IPS DF 6.9 (cell line): ENCODE measurements at places on chromosomes 2 and 18.

GRCh38 chr2:110871637-110872036, 139.3 kb downstream of the ACOXL start:
- no peak for DNase-seq

DNA sequence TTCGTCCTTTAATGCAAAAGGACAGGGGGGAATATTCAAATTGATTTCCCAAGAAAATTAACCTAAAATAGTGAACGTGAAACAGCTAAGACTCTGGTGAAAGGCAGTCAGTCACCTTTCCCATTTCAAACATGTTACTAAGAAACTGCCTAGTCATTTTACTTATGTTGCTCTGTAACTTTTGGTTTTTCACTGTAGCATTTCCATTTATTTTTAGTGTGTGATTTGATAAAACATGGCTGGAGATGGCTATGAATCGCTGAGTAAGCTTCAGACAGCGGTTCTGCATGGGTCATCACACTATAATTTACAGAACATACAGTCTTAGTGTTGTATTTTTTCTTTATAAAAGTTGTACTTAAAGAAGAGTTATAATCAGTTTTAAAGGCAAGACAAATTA, 16.0 kb upstream of the KIDINS220 start:
- no peak for DNase-seq

DNA sequence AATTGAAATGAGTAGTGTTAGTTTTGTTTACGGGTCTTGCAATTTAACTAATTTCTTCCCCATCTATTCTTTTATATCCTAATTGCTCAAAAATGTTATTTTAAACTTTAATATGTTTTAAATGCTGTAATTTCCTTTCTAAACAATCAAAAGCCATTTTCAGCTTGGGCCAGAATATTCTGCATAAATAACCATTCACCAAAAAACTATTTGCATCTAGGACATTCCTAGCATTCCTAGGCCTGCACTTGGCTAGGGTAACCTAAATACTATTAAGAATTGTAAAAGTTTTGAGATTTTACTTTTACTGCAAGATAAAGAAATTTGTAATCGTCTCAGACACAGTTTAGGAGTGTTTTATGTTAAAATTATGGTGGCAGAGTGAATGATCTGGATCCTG, 7.8 kb upstream of the ETAA1 start:
- no peak for DNase-seq

GRCh38 chr2:29213888-29214291, 98.7 kb downstream of the CLIP4 start:
- DNase-seq = no peak

DNA sequence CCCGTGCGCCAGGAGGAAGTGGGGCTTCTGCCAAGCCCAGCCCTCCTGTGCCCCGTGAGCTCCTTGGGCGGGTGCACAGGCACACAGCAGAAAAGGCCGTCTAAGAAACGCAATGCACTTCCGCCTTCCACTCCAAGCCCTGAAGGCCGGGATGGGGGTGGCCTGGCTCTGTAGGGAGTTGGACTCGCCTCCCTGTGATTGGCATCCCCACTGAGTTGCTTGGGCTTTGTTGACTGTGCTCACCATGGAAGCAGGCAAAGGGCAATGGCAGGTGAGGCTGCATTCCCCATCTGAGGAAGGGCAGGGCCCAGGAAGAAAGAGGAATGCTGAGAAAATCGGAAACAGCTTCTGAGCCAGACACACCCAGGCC, 66.8 kb downstream of the CRACDL start:
- DNase-seq = no peak

DNA sequence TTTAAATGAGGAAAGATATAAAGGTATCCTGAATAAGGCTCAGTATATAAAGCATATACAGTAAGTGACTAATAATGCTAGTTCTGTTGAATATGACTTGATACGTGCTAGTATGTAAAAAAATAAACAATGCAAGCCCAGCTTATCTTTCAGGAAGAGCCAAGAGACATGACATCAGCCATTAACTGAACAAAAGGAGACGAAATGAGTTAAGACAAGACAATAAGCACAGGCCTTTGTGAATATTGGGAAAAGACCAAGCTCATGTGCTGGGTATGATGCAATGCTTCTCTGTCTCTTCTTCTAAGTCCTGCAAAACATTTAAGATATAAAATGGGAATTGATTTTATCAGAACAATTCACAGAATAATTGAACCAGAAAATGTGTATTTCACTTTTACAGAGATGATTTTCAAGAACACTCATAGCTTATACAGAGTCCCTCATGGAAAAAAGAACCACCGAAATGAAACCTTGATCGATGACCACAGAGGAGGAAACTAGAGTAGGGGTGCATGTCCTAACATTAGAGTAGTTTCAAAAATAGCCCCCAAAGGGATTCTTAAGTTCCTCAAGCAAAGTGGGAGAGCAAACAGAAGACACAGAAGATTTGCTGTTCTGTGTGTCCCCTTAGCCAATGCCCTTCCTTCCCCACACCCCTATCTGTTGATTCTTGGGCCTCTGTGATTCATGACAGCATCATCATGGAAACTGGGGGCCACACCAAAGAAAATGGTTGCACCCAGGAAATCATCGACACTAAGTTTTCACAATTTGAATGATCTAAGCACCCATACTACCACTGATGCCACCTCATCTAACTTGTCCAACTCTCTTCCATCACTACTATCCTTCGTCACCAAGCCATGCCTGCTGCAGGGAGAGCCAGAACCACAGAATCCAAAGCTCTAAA, 68.0 kb upstream of the CRIM1 start:
- DNase-seq = no peak

DNA sequence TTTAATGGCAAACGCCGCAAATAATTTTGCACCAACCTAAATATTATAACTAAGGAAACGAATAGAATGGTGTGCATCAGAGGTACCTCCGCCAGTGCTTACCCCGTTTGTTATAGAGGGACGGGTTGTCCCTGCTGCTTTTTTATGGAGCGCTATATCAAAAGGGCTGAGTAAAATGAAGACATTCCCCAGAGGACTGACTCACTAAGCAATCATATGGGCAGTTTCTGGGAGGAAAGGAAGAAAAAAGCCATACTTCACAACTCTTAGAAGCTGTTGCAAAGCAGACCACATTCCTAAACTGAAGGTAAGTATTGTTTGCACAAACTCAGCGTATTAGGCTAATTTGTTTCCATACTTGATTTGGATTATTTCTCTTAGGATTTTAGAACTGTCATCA, 12.9 kb downstream of the ID2 start:
- DNase-seq = no peak

DNA sequence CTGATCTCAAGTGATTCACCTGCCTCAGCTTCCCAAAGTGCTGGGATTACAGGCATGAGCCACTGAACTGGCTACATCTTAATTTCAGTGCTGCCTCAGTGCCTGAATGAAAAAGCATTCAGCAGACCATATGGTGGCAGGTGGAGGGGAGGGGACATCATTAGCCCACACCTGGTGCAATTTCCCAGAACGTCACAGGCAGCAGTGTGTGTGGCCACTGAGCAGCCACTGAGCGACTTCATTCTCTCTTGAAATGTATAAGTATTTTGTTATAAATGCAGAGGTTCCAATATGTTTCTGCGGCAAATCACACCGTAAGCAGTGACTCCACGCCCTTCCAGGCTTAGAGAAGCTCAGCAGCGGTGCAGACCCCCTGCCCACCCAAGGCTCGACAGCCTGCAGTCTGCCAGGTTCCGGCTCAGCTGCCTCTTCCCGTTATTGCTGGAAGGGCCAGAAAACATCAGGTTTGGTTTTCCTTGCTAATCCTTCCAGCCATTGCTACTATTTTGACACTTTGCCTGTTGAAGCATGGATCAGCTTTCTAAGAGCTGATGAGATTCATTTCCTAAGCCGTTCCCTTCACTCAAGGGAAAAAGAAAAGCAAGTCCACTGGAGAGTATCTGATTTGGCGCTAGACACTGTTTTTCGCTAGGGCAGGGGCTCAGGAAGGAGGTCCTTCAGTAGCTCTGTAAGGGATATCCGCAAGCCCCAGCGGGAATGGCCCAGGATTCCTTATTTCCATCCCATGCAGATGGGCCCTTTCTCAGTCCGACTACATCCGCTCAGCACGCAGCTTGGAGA, 250.7 kb downstream of the VAPA start:
- no peak for DNase-seq

DNA sequence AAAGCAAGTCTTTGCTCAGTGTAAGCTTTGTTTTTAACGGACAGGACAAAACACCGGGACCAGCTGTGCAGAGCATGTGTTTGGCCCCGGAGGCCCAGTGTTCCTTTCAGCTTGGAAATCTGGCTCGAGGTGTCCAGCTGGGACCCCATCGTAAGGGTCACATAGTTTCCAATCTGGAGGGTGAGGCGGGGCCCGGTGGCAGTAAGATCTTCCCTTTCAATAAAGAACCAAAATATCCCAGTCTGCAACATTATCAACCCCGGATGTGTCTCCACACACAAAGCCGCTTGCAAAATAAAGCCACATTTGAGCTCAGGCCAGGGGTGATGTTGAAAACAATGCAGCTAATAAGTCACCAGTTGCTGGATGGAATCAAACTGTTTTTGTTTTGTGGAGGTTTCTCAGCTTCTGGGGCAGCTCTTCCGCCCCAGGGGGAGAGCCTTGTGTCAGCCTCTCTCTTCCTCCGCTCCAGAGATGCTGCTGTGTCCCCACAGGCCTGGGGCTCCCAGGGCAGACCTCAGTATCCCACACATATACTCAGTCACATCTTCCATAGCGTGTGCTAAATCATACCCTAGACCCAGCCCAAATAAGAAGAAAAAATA, 138.6 kb upstream of the GLI2 start:
- no peak for DNase-seq

- DNase-seq = no peak
These were observed 37.3 kb downstream of the RHBDD1 start for GRCh38 chr2:226873051-226873620.

DNA sequence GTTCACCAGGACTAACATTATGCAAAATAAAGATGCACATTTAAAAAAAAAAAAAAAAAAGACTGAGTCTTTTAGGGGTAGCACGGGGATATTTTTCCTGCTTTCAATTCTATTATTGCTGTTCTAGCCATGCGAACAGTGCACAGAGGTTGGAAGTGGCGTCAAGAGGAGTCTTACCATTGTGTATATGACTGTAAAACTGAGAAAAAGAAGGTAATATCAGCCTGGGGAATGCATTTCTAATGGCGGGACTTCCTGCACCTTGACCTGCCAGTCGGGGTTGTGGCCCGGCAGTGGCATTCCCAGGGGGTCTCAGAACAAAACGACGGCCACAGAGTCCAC, 48.5 kb upstream of the ATP6V1B1 start:
- no peak for DNase-seq

GRCh38 chr2:153404792-153405191, 73.8 kb downstream of the RPRM start:
- no peak for DNase-seq

DNA sequence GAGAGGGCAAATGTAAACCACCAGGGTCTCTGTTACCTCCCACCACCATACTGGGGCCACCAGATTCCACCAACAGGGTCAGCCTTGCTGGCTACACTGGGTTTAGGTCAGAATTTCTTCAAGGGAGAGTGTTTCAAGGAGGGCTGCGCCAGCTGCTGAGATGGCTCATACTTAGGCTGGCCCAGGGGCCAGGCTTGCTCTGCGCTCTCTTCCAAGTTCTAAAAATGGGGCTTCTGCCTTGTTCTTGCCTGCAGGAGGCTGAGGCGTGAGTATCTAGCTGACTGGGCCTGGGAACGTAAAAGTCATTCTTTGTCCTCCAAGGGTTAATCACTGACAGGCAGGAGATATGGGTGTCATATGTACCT, 28.1 kb downstream of the MRPL33 start:
- no peak for DNase-seq

- no peak for DNase-seq
These were observed 143.5 kb downstream of the SH3RF3 start for GRCh38 chr2:109272461-109272860.

- no peak for DNase-seq
These were observed 104.4 kb downstream of the RDH14 start for GRCh38 chr2:18456026-18456425.

DNA sequence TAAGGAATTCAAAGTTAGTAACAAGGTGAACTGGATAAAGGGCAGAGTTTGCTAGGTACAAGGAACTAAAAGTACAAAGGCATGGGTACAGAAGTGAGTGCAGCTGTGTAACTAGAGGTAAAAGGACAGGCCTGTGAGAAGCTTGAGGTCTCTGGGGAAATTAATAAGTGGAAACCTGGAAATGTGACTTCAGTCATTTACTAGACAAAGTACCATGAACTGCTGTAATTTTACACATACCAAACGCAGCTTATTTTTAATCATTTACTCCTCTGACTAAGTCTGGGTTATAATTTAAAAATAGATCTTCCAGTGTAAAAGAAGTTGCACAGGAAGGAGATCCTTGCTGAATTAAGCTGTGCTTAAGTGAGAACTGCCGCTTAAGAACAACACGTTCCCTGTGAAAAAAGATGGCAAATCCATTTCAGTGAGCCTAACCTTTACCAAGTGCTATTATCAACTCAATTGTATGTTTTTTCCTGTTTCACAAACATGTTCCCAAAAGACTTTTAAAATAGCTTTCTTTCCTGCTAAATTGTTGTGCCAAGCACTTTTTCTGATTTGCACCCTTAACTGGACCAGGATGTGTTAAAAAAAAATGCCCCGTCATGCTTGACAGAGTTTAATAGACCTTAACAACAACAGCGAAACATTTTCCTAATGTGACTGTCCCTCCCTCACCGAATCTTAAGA, 44.3 kb downstream of the CALCRL start:
- DNase-seq = no peak

DNA sequence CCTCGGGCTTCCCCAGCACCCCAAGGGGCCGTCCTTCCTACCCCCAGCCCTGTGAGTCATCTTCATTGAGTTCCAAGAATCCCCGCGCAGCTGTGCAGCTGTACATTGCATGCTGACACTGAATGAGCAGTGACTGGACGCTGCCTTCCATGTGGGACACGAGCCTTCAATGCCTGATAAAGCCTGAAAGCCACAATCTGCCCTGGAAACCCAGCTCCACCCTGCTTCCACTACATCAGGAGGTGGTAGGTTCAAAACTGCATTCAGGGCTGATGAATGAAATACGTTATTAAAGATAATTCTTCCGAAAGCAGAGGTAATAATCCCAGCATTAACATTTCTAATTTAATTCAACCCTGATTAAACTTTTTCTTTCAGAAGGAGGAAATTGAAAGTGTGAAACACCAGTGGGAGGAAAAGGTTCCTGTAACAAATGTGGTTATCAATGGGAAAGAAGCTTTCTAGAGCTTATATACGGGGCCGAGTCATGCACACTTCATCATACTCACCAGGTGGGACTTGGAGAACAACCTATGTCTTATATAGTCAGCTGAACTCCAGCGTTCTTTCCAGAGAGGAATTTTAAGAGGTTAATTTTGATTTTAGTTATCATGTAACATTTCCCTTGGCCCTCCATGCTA, 360.1 kb downstream of the LPIN1 start:
- DNase-seq = no peak

DNA sequence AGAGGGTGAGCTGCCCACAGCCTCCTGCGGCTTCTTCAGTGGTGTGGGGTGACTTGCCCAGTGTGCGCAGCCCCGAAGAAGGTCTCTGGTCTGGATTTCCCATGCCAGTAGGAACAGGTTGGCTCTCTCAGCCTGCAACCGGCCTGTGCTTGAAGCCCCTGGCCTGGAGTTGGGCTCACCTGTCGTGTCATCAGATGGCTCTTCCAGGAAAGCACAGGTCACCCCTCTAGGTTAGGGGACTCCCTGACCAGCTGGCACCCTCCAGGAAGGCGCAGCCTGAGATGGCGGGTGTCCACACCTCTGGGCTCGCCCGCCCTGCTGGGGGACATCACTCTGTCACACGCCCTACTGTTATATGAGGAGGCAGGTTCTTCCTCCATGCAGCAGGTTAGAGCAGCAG, 179.8 kb downstream of the SEPTIN10 start:
- no peak for DNase-seq
